Cortex of kidney (tissue), 1 donor: ENCODE measurements at places on chromosomes 7 and 10.

GRCh38 chr10:16923309-16923708 is 106.1 kb upstream of the RSU1 start:
- no peak for DNase-seq

GRCh38 chr10:92829042-92829785 is 19.1 kb upstream of the EXOC6 start:
- DNase-seq, result no peak

DNA sequence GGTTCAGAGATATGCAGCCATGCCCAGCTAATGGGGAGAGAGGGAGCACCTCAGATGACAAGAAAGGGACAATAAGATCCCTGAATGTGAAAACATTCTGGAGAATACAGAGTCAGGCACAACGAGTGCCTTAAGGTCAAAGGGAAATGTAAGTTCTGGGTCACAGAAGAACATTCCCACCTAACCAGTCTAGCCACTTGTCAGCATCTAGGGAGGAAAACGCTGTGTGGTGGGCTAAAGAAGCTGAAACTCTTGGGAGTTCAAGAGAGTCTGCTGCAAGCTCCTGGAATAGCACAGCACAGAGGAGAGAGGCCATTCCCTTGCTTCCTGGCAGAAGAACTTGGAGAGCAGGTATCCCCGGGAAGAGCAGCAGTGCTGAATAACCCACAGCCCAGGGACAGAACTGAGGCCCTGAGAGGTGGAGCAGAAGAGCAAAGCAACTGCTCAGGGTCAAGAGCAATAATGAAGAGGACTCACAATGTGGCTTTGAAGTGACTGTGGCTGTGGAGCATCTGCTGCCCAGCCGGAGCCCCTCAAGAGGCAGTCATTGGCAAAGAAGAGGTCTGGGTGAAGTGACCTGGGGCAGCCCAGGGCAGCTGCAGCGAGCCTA is 182.3 kb downstream of the NPSR1 start:
- DNase-seq, result no peak

- DNase-seq, result no peak
Measured at GRCh38 chr10:73485320-73485719, 10.5 kb downstream of the PPP3CB start.

GRCh38 chr7:42227021-42227420 is 10.0 kb downstream of the GLI3 start:
- no peak for DNase-seq

DNA sequence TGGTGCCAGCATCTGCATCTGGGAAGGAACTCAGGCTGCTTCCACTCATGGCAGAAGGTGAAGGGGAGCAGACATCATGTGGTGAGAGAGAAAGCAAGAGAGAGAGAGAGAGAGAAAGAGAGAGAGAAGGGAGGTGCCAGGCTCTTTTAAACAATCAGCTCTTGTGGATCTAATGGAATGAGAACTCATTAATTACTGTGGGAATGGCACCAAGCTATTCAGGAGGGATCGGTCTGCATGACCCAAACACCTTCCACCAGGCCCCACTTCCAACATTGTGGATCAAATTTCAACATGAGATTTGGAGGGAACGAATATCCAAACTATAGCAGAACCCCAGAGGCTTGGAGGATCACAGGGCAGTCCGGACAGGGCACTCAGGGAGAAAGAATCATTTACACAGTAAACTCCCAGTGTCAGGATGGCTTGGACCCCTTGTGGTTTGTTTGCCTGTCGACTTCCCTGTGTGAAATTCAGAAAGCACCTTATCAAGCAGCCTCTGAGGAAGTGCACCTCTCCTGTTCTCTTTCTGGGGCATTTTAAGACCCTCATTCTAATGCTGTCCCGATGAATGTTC is 308.5 kb downstream of the REEP3 start:
- DNase-seq, result no peak

- no peak for DNase-seq
Measured at GRCh38 chr7:151349507-151349853, 7.9 kb downstream of the NUB1 start.

DNA sequence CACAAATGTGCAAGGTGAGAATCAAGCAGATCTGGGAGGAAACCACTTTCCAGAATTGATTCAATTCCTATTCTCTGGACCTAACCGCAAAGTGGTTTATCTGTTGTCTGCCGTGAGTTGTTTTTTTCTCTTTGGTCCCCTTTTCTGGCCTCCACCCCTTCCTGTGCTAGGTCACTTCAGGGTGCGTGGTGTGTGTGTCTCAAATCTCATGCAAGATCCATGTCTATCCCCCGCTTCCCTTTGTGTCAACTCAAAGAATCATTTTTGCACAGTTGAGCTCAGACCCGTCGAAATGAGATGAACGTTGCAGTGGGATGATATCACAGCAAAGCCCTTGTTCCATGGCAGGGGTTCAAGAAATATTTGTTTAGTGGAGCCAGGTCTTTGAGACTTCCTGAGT is 184.5 kb downstream of the GATA3 start:
- no peak for DNase-seq

GRCh38 chr10:131427281-131427680 is 115.8 kb upstream of the TCERG1L start:
- no peak for DNase-seq

- DNase-seq, result no peak
Measured at GRCh38 chr7:112930787-112931186, 140.6 kb upstream of the TMEM168 start.

- DNase-seq, result no peak
Measured at GRCh38 chr7:89223900-89224395, 428.4 kb upstream of the TEX47 start.

DNA sequence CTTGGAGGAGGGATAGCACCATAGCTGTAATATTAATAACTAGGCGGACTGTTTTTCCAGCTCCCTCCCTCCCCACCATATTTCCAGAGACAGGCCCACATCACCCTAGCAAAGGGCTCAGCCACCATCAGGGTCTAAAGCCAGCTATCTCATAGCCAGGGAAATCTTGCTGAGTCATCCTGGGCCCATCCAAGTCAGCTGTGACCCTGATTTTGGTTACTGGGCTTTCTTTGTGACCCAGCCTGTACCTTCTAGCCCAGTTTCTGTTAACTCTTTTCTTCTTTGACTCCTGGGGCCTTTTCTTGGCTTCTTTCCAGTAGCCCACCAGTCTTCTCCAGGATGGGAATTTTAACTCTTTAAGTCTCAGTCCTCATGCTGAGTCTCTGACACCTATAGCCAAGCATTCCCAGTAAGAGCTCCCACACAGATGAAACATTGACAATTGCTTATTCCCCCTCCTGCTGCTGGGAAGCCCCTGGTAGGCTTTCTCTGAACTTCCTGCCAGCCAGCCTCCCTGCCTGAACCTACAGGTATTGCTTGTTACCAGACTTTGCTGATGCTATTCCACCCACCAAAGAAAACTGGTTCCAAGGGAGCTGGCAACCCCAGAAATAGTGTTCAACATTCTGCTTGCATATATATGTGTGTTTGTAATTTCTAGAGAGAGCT is 34.8 kb upstream of the ADO start:
- DNase-seq, result no peak

DNA sequence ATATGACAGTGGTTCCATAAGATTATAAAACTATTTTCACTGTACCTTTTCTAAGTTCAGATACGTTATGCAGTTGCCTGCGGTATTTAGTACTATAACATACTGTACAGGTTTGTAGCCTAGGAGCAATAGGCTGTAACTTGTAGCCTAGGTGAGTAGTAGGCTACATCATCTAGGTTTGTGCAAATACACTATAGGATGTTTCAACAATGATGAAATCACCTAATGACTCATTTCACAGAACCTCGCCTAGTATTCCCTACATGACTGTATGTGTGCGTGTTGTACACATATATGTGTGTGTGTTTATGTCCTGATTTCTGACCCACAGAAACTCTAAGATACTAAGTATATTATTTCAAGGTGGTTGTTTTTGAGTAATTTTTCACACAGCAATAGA is 139.0 kb downstream of the HERPUD2 start:
- DNase-seq, result no peak

GRCh38 chr7:142703655-142704305 is 45.5 kb upstream of the PRSS1 start:
- DNase-seq, result no peak
